ENCODE measurements at places on chromosomes 13 and 19. TPM values are rescaled to one million over a fixed set of nuclear protein-coding genes. Genes with fewer than 3 reads are reported as not detected.
A peak's percentile ranks its signal among the peaks of the same experiment; 100 is the strongest.

DNA sequence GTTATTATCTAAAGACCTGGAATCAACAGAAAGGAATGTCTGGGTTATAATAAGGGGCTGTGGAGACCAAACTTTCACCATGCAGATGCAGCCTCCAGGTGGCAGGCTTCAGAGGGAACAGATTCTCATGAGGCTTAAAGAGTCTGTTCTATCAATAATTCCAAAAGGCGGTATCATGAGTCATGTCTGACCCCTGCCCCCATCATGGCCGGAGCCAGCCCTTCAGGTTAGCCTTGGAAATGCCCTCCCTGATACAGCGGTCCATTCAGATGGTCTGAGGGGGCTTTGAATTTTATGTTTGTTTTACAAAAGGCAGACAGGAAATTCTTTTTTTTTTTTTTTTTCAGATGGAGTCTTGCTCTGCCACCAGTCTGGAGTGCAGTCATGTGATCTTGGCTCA is 21.7 kb upstream of the LAMP1 start:
- H3K27me3 ChIP-seq = no peaks in the 10 kb centered on the region
- H3K36me3 ChIP-seq = no peaks in the 10 kb centered on the region
- H3K4me3 ChIP-seq = no peak overlapping the region
- DNase-seq = no peak
- H3K27ac ChIP-seq = no peak overlapping the region

GRCh38 chr13:75738841-75739240 is 102.7 kb downstream of the LMO7 start:
- DNase-seq = no peak
- no peaks in the 10 kb centered on the region for H3K4me1 ChIP-seq
- no peak overlapping the region for H3K27ac ChIP-seq
- H3K36me3 ChIP-seq = no peaks in the 10 kb centered on the region
- H3K27me3 ChIP-seq = no peaks in the 10 kb centered on the region
- H3K4me3 ChIP-seq = no peak overlapping the region

GRCh38 chr13:21957833-21958232 is 287.0 kb downstream of the FGF9 start:
- H3K4me3 ChIP-seq = no peak overlapping the region
- H3K4me1 ChIP-seq = no peaks in the 10 kb centered on the region
- no peaks in the 10 kb centered on the region for H3K36me3 ChIP-seq
- DNase-seq = no peak

DNA sequence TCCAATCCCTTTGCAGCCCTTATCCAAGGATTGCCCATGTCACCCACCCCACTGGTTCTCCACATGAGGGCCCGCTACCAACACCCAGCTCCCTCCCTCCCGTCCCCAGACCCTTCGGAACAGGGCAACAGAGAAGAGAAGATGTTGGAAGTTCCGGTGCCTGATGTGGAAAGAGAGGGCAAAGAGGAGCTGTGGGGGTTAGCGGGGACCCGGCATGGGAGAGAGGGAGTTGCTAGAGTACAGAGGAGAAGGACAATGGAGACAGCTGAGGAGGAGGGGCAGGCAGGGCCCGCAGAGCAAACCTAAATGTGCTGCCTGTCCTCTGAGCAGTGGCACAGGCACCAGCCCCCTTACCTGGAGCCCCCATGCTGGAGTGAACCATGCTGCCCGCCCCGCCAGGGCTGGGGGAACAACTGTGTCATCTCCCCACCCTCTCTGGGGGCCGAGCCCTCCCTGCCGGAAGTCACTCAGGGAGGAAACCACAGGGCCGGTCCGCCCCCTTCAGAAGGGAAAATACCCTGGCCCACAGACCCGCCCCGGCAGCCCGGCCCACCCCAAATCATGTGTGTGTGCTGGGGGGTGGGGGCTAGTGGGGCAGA is at the start of gene POU2F2:
TSS of gene POU2F2 (minus strand) at position 417 of the 599 bp plus-strand sequence. CDS start at position 382, 35 bp downstream.
- no peaks in the 10 kb centered on the region for H3K27me3 ChIP-seq
- peaks cover 49% of the 10 kb centered on the region for H3K4me1 ChIP-seq
- H3K4me3 ChIP-seq = peak within 1 kb of the TSS; percentile 92
- peak; percentile 82 for DNase-seq

Gene ZNF878
- 0.98 TPM for total RNA-seq

Gene PNMA8A
- total RNA-seq = not detected

Gene SERP2
- total RNA-seq = 0.25 TPM

Gene PCDH9
- 0.18 TPM for total RNA-seq
